ENCODE measurements at places on chromosomes 2 and 18.
A peak's percentile ranks its signal among the peaks of the same experiment; 100 is the strongest.

- DNase-seq, result no peak
Measured at GRCh38 chr2:108553209-108553919, 19.1 kb downstream of the LIMS1 start.

GRCh38 chr2:25324905-25325592, 16.7 kb downstream of the DNMT3A start:
- peak; percentile 56 for DNase-seq

GRCh38 chr2:3633089-3633981, 24.7 kb upstream of the ALLC start:
- no peak for DNase-seq

DNA sequence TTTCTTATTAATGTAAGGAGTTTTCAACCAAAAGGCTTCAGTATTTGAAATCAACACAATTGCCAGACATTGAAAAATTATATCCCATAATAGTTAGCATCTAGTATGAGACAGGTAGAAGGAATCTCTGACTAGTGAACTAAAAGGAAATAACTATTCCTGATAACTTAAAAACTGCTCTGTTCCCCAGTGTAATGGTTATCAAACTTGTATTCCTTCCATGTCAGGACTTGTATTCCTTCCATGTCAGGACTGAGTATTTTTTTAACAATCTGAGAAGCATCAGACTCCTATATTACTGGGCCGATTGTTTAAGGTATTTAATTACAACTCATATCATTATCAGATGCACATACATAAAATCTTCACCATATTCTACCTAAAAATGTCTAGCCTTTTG, 238.5 kb downstream of the HNMT start:
- no peak for DNase-seq

GRCh38 chr2:26884486-26884885, 36.6 kb downstream of the DPYSL5 start:
- no peak for DNase-seq

DNA sequence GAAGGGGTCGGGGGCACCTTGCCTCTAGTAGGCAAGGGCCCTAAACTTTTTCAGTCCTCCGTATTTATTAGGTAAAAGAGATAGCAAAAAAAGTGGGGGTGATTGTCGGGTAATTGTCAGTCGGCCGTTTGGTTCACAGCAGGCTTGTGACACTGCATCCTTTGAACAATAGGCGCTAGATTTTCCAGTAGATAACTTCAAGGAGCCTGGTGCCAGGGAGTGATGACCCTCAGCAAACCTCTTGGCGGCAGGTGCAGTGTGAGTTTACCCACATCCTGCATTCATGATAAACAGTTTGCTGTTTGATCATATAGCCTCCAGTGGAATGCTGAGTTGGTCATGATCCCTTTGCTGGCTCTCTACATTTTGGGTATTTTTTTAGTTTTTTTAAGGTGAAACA, 22.9 kb downstream of the SERPINB8 start:
- no peak for DNase-seq

DNA sequence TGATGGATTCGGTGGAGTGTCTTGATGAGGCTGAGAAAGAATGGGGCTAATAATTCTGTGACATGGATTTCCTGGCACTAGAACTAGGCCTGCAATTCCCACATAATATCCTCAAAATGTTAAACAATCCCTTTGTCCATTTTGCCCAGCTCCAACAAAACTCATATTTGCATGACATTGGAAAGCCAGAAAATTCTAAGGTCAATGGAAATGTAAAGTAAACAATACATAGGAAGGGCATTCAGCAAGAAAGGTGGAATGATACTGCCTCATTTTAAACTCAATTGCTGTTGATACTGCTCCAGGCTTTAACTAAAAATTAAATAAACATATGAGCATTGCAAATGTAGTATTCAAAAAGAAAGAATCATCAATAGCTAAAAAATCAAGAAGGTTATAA, 434.8 kb upstream of the SLC8A1 start:
- DNase-seq, result no peak

DNA sequence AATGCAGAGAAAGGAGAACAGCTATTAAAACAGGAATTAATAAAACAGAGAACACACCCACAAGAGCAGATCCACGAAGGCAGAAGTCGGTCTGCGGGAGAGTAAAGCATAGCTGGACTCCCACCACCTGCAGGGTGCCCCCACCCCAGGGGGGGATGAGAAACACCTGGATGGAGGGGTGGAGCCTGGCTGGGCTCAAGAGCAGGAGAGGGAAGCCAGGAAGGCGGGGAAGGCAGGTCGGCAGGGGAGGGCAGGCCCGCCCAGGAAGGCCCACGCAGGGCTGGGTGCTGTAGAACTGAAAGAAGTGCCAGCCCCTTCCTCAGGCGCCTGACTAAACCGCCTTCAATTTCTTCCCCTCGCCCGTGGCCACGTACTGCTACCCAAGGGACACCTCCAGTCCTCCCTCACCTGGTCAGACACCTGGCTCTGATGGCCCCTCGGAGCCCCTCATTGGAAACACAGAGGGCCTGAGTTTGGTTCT, 175.4 kb downstream of the HDAC4 start:
- no peak for DNase-seq

DNA sequence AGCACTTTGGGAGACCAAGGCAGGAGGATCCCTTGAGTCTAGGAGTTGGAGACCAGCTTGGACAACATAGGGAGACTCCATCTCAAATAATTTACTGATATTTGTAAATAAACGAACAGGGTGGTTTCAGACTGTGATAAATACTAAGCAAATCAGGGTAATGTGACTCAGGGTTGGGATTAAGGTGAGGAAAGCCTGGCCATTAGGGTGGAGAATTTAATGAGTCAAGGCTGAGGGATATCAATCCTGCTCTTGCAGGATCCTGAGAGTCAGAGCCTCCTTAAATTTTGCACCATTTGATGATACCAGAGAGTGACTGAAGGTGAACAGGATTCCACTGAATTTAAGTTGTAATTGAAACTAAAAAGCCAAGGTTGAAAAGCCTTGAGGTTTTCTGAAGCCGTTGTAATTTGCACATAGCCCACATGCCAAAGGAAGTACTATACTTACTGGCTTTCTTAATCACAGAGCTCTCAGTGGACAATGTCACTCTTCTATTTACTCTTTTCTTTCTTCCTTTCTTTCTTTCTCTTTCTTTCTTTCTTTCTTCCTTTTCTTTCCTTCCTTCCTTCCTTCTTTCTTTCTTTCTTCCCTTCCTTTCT, 28.6 kb upstream of the AP1S3 start:
- DNase-seq, result no peak

- DNase-seq, result no peak
Measured at GRCh38 chr2:191066197-191066918, 52.4 kb upstream of the STAT1 start.

DNA sequence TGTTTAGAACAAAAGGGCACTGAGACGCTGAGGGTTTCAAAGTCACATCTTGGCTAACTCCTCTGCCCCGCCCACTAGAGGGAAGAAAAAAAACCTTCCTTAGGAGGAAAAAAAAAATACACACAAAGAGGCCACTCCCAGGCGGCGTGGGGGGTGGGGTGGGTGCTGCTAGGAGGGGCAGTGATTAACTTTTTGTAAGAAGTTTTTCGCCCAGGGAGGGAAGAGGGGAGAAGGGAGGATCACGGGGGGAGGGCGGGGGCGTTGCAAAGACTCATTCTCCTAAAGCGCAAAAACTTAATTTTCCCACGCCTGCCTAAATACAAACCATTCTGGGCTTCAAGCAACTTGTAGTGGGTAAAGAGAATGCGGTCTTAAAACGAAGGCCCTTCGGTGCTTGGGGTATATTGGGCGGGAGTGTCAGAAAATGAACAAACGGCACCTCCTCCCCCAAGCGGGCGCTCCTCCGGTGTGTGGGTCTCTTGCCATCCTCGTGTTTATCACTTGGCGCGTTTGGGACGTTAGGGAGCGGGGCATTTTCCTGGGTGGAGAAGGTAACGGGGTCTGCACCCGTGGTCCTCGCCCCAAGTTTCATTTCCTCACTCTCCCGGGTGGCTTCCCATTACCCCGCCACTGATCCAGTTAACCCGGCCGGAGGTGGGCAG, 1.7 kb downstream of the CXCR4 start:
- peak; percentile 76 for DNase-seq

DNA sequence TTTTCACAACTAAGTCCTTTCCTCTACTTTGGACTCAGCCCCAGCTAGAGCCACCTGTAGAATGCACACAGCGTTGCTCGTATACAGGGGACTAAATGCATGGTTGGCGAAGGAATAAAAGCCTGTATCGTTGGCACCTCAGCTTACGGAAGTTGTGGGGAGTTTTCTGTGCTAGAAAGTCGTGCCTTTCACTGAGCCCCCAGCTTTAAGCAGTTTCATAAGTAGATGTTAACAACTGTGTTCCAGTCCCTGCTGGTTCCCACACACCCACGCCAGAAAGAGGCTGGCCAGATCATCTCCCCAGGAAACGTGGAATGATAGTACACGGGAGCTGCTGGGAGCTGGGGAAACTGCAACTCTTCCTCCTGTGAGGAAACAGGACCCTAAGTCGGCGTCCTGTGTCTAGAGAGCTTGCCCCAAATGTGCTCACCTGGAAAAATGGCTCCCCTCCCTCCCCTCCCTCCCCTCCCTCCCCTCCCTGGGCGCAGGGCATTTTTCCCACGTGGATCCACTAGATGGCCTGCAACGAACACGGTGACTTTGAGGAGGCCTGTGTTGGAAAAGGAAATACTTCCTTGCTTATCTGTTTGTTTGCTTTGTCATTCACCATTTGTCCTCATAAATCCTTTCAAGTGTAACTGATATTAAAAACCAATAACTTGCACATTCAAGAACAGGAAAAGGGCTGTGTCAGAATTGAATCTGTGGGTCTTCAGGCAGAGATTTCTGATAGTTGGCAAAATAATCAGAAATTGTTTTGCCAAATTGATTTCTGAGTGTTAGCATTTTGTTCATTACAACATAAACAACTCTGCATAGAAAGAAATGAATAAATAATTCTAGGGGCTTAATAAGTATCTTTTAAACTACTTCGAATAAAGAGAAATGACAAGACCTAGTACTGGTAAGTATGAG, 43.9 kb upstream of the RFX8 start:
- no peak for DNase-seq

- no peak for DNase-seq
Measured at GRCh38 chr2:175170659-175171304, 2.8 kb upstream of the ATF2 start.

DNA sequence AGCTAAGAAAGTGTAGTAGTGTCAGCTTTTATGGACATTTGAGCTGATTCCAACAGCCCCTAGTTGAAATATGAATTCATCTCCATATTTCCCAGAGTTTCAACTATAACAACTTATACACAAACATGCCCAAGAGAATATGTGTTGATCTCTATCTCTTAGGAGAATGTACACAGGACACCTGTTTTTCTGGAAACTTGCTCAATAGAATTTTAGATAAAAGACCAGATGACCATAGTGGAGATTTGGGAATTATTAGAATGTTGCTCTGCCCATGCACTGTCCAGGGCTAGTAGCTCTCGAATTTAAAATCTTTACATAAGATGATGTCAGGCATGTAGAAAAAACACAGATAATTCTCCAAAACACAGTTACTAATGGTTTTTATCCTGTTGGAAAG, 162.3 kb upstream of the VRK2 start:
- no peak for DNase-seq

GRCh38 chr2:189504238-189504637, 63.0 kb downstream of the WDR75 start:
- DNase-seq, result no peak
